ENCODE measurements at places on chromosomes 5 and 9. TPM values are rescaled to one million over a fixed set of nuclear protein-coding genes. Genes with fewer than 3 reads are reported as not detected.

DNA sequence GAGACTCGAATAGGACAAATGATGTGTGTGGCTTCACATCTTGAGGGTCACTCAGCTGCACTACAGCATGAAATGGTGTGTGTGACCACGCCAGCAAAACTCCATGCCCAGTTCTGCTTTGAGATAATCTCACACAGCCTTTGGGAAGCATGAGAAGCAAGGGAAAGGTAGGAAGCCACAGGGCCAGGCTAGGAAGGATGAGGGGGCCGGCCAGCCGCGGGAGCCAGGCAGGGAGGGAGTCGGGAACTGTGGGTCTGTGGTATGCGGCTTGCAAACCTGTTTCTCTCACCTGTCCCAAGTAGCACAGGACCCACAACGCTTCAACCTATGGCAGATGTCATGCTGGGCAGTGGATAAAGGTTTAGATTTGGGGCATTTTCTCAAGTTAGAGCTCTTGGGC lies 142.0 kb downstream of the HSPA4 start:
- no peak for DNase-seq

- no peak for DNase-seq
Observed at GRCh38 chr5:169649486-169649885, 12.4 kb downstream of the DOCK2 start.

DNA sequence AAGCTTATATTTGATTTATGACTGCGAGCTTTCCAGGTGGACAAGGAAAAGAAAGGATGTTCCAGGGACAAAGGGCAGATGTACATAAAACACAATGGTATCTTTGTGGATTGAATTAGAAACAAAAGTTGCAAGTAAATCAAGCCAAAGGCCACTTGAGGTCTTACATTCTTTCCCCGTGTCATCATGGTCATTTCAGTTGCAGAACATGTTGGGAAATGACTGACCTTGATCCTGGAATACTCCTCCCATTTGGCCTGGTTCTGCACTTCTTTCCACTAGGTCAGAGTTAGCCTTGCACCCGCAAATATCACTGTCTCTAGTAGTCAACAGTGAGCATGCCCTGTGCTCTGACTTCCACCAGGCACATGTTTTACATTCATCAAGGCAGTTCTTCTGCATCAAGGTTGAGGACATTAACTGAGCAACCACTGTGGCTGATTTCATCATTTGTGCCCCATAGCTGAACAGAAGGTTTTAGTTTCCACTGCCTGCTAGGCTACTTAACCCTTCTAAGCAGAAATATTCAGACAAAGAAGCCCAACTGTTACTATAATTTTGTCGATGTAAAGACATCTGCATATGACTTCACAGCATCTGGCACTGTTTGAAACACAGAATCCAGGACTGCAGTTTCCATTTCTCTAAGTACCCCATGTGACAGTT lies 1161.7 kb upstream of the DMAC1 start:
- DNase-seq, result peak; percentile 68

DNA sequence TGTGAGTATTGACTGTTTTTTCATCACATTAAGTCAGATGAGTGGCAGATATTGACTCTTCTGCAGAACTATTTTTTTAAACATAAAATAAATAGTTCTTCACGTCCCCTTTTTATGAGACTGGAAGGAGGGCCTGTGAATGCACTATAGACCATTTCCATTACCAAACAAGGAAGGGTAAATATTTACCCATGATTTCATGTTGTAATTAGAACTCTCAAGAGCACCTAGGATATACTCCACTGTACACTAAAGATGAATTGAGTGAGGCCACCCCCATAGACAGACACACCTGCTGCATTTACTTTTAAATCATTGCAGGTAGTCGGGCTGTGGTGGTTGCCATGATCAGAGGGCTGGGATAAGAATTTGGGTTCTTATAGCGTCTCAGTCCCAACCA lies 22.6 kb downstream of the SLC36A1 start:
- DNase-seq, result no peak

DNA sequence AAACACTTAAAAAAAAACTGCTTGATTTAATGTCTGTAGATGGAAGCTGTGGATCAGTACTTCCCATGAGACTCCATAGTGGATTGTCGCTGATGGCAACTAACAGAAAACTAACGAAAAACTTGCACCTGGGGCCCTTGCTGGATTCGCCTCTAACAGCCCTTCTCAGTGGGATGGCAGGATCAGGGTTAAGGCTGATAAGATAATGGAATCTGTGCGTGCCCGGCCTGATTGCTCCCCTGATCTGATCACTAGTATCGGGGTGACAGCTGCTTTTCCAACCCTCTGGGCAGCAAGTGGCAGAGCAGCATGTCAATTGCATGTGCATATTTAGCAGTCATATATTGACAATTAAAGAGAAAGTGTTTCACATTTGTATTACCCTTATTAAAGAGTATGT lies 185.8 kb upstream of the ELAVL2 start:
- DNase-seq, result no peak

The PCDHGA10 gene
- 1.6 TPM for polyA plus RNA-seq

GRCh38 chr9:89533411-89534095 lies 35.6 kb upstream of the SEMA4D start:
- no peak for DNase-seq

DNA sequence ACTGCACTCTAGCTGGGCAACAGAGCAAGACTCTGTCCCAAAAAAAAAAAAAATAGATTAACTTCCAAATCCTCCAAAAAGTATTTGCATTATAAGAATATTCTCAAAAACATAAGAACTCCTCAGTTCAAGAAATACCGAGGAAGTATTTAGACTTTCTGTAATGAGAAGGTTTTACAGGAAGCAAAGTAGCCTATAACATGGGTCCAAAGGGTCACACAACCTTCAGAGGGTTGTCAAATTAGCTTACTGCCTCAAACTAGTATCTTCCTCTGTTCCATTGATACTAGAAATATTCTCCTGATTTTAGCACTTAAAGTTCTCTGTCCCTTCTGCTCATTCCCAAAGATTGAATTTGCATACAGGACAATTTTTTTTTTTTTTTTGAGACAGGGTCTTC lies 121.9 kb downstream of the INVS start:
- DNase-seq, result no peak

- DNase-seq, result no peak
Observed at GRCh38 chr5:93512799-93513198, 68.2 kb downstream of the NR2F1-AS1 start.

- no peak for DNase-seq
Observed at GRCh38 chr9:17832812-17833211, 253.9 kb downstream of the SH3GL2 start.

The PCDHB11 gene
- polyA plus RNA-seq, result 4.4 TPM

The ADRA1B gene
- polyA plus RNA-seq, result 0.92 TPM

The CRB2 gene
- polyA plus RNA-seq, result 0.12 TPM

DNA sequence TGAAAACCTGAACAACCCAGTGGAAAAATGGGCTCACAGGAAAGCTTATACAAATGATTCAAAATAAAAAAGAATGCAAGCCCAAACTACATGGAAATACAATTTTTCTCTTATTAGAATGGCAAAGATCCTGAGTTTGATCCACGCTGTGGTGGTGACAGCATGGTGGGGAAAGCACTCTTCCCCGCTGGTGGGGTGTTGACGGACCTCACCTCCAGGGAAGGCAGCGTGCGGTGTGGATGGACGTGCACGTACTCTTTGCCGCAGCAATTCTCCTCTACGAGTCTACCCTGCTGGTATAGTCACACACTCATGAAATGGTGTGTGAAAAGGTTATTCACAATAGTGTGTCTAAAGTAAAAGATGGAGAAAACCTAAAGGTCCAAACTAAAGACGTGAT lies 5.9 kb upstream of the ZFP62 start:
- DNase-seq, result peak; percentile 30

The NR6A1 gene
- 0.68 TPM for polyA plus RNA-seq

GRCh38 chr5:98433673-98434072 lies 339.8 kb upstream of the RGMB start:
- DNase-seq, result no peak

GRCh38 chr9:8188723-8189407 lies 389.3 kb upstream of the DMAC1 start:
- DNase-seq, result no peak

- DNase-seq, result no peak
Observed at GRCh38 chr5:2192496-2192895, 309.8 kb upstream of the IRX4 start.

DNA sequence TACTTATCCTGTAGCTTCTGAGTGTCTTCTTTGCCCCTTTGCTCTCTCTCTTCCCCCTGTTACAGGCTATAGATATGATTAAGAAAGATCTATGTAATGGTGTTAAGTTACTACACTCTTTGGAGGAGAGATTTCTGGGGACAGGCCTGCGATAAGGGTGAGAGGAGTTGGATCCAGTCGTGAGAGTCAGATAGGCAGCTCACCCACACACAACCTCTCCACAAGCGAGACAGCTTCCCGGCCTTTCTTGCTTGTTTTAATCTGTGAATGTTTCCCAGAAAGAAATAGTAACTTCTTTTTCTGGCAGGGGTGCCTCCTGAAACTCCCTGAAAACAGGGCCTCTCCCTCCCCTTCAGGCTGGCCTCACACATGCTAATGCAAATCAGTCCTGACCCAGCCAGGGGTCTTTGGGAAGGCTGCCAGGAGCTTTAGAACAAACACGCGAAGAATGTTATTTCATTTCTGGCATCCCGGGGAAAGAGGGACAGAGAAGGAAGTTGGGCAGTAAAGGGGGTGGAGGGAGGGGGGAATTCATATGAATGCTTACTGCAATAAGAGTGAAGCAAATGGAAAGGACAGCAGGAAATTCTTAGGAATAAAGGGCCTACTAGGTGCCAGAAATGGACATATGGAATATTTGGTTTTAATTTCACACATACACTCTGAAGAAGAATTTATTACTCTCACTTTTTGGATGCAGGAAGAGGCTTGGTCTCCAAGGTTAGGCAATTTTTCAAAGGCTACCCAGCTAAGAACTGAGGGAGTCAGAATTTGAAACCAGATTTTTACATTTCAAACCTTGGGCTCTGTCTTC lies 215.8 kb upstream of the TRIM32 start:
- DNase-seq, result peak; percentile 69

DNA sequence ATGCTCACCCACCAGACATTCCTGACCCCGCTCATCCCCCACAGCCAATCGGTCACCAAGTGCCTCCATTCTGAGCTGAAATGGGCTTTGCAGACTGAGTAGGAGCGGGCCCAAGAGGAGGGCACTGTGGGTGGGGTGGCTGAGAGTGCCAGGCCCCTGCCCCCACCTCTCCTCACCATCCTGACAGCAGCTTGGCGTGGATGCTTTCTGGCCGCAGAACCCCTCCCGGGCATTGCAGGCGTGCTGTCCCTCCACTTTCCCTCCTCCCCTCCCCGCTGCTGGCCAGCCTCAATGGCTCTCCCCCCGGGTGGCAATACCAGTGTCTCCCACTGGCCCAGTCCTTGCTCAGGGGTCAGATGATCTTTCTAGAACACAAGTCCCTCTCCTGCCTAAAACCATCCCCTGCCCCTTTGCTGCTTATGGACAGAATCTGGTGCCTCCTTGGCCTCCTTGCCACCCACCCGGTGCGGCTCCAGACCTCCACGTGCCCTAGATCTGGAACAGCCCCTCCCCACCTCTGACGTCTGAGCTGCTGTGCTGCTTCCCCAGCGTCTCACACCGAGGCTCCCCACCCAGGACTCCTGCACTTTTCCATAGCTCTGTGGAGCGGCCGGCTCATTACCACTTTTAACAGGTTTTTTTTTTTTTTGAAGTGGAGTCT lies 6.1 kb downstream of the FLT4 start:
- DNase-seq, result no peak

The RLN1 gene
- polyA plus RNA-seq, result 0.48 TPM

GRCh38 chr5:26553079-26553478 lies 485.3 kb downstream of the CDH9 start:
- no peak for DNase-seq

- no peak for DNase-seq
Observed at GRCh38 chr5:7015586-7016256, 302.5 kb downstream of the TENT4A start.

The JAKMIP2 gene
- polyA plus RNA-seq, result 1.3 TPM

GRCh38 chr5:112635771-112636731 lies 101.6 kb upstream of the APC start:
- DNase-seq, result no peak

GRCh38 chr5:84036842-84037241 lies 316.2 kb upstream of the HAPLN1 start:
- DNase-seq, result no peak

The HRCT1 gene
- 0.83 TPM for polyA plus RNA-seq

GRCh38 chr5:115624994-115625393 lies 842 bp downstream of the TMED7 start:
- no peak for DNase-seq

- no peak for DNase-seq
Observed at GRCh38 chr9:32523910-32524309, 2.1 kb downstream of the RIGI start.

DNA sequence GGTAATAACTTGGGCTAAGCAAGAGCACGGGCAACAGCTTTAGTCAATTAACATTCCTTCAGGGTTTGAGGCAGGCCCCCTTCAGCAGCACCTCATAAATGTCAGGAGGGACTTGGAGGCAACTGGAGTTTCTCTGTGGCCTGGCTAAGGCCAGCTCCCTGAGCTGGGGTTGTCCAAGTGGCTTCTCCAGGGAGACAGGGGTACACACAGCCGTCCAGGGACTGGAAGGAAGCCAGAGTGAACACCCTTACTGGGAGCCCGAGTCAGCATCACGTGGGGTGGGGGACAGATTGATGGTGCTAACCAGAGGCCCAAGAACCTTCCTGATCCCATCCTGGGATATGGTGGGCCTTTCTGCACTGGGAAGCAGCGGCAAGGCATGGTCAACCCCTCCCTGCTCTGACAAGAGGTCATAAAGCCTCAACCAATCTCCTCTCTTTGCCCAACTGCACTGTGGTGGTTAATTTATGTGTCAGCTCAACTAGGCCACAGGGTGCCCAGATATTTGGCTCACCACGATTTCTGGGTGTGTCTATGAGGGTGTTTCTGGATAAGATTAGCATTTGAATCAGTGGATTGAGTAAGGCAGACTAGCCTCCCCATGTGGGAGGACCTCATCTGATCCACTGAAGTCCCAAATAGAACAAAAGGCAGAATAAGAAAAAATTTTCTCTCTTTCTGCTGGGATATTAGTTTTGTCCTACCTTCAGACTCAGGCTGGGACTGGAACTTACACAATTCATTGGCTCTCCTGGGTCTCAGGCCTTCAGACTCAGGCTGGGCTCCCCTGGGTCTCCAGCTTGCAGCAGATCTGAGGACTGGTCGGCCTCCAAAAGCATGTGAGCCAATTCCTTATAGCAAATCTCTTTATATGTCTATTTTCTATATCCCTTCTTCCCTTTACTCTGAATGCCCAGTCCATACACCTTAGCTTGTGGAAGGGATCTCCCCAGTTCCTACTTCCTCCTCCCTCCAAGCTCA lies 127.2 kb upstream of the LARP1 start:
- no peak for DNase-seq

- DNase-seq, result no peak
Observed at GRCh38 chr5:7868427-7868772, 431 bp downstream of the FASTKD3 start.

DNA sequence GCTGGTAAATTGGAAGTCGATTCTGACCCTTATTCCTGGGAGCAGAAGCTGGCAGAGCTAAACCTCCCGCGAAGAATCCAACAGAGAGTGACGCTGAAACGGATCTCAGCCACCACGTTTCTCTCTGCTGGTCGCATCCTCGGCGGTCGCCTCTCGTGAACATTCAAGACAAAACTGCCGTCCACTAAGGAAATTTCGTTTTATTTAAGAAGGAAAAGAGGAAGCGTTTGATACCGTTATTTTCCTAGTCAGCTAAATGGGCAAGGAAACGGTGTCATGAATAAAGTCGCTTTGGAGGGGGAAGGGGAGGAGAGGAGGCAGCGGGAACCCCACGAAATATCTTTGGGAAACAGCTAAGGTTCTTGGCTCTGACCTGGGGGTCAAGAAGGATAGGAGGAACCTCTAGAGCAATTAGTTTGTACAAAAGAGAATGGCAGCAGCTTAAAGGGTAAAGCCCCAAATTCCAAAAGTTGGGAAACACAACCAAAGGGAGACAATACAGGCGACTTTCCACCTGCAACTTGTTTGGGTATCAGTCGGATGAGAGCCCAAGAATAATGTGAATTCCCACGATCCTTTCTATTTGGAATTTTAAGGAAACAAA lies 1.9 kb downstream of the FOXB2 start:
- DNase-seq, result no peak
